ENCODE measurements at places on chromosomes 4 and X.

DNA sequence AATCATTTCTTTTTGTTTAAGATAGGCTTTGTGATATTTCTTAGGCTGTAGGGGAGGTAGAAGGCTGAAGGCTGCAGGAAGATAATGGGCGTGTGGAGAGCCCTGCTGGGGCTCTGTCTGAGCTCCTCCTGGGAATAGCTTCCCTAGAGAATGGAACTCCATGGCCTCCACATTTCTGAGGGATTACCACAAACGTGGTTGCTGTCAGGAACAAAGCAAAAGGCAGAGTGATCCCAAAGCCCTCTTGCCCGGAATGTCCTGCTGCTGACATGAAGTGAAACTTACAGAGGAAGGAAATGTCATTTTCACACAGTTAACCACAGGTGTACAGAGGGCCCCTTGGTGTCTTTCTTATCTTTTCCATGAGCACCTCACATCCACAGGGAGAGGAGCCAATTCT is 89.3 kb downstream of the DDIT4L start:
- peak; percentile 14 for DNase-seq

DNA sequence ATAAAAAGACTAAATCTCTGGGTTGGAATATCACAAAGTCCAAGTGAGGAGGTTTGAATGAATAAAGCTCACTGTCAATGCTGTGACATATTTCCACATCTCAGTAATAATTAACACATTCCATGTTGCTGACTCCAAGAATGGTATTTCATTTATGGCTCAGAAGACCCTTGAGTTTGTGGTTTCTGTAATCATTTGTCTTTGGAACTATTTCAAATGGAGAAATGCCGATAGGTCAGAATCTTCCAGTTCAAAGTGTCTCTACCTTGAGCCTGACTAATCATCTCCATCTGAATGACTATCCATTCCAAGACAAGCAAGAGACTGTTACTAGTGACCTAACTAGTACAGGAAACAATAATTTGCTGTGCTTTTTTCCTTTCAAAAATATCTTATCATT is 24.2 kb upstream of the SLC2A9 start:
- no peak for DNase-seq

GRCh38 chrX:24259544-24260240 is 54.2 kb downstream of the SUPT20HL2 start:
- peak; percentile 5 for DNase-seq

GRCh38 chr4:43234626-43235415 is 342.3 kb downstream of the GRXCR1 start:
- no peak for DNase-seq

DNA sequence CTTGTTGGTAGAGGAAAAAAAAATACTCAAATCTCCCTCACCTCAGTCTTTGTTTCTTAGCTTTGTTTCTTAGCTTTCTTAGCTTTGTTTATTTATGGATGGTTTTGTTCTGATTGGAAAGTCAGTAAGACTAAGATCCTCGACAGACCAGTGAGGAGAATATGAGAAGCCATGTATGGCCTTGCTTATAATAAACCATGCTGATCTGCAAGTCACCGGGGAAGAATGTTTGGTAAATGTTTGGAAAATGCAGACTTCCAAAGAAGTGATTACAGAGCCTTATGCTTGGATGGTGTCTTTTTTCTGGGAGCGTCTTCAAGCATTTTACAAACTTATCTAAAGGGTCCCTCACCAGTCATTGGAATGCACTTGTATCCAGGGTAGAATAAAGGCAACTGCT is 90.1 kb upstream of the NOCT start:
- no peak for DNase-seq

DNA sequence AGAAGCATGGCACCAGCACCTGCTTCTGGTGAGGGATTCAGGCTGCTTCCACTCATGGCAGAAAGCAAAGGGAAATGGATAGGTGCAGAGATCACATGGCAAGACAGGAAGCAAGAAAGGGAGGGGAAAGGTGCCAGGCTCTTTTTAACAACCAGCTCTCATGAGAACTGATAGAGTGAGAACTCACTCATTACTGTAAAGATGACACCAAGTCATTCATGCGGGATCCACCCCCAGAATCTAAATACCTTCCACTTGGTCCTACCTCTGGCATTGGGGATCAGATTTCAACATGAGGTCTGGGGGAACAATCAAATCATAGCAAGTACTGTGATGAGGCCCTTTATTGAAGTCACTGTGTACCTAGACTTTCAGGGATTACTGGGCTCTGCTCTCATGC is 72.0 kb upstream of the PRDM5 start:
- DNase-seq = no peak

- no peak for DNase-seq
Measured at GRCh38 chrX:101394372-101394771, 3.6 kb downstream of the RPL36A start.

- no peak for DNase-seq
Measured at GRCh38 chrX:13414006-13414647, 94.3 kb upstream of the ATXN3L start.

- no peak for DNase-seq
Measured at GRCh38 chr4:144179152-144179739, 38.7 kb upstream of the GYPA start.

DNA sequence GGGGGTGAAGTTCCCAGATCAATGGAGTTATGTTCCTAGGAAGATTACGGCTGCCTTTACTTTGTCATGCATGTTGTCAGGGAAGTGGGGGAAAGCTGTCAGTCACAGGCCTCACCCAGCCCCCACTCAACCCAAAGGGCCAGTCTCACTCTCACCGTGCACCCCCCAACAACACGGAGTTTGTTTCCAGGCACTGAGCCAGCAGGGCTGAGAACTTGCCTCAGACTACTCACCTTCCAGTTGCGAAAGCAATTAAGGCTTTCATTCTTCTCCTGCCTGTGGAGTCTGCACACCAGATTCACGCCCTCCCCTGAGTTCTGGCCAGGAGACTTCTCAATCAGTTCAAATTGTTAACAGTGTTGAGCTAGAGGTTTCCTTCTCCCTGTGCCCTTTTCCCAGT is 114.3 kb downstream of the SH3BGRL start:
- no peak for DNase-seq

- peak; percentile 1 for DNase-seq
Measured at GRCh38 chrX:42399632-42400024, 378.3 kb downstream of the PPP1R2C start.

DNA sequence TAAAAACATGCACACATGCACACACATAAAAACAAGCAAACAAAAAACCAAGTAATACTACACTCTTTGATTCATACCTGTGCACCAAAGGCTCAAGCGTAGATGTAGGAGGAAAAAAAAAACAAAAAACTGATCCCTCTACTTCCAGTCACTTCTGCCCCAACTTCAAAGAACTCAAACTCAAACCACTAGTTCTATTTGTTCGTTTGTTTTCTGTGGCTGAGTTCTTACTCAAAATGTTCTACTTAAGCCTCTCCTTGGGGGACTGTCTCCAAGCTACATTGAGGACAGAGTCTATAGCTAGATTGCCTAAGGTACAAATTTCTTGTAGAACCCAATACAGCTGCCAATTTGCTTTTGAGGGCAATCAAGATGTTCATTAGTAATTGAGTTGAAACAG is 171.0 kb upstream of the ATOH1 start:
- no peak for DNase-seq

- DNase-seq = no peak
Measured at GRCh38 chr4:169340834-169341233, 70.1 kb upstream of the SH3RF1 start.

DNA sequence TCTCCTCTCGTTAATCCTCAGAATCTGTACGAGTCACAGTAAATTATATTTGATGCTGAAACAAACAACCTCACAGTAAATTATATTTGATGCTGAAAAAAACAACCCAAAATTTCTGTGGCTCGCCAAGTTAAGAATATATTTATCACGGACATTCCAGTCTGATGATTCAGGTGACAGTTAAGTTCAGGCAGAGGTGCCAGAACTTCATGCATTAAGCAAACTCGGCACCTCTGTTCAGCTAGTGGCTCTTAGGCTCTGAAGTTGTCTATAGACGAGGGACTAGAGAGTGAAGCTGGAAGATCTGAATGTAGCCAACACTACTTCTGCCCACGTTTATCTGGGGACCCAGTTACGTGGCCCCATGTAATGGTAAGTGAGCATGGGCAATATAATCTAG is 132.2 kb upstream of the AGA start:
- no peak for DNase-seq

GRCh38 chr4:179631321-179631720 is 2189.1 kb upstream of the AGA start:
- no peak for DNase-seq

DNA sequence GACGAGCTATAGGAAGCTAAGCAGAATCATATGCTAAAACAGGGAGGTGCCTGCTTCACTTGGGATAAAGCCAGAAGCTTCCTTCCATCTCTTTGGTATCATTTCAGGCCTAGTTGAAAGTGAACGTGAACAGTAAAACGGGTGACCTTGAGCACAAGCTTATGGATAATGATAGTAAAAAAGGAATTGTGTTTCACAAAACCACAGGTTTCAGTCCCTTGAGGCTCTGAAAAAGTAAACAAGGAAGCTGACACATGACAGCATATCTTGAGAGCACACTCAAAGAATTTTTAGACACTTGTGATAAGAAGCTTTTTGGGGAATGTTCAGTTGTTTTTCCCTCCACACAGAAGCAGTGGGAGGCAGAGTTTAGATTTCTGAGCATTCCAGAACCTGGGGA is 286.1 kb downstream of the DCHS2 start:
- DNase-seq = no peak

DNA sequence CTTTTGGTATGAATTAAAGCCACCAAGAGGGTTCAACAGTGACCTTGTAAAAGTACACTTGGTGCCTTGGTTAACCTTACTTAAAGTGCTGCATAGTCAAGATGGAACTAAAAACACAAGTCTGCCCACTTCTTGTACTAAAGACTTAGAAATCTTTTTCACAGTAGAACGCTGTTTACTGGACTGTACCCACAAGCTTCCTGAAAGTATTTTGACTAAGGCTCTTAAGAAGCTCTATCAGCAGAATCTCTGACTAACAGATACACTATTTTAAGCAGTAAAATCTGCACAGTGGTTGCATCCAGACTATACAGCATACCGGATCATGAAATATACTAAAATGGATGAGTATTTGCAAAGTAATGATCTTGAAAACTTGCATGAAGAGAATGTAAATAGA is 7.2 kb downstream of the RAB28 start:
- DNase-seq = peak; percentile 6

DNA sequence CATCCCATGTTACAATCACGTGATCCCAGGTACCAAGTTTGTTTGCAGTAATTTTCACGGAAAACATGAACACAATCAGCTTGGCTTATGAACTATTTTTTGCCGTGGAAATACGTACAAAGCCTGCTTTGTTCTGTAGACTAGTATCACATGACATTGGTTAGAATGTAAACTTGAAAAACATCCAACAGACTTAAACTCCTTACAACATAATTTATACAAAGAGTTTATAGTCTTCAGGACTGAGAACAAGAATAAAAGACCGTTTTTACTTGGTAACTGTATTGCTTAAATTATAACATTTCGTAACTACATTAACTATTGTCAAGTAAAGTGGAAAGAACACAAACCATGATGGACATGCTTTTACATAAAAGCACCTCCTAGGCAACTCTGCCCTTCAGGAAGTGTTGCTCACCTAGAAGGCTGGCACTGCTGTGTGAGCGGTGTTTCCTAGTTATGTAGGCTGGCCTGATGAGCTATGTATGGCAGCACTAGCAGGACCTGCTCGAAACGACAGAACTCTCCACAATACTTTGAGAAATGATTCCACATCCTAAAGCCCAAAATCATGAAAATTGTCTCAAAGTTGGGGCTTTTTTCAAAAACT is 41.8 kb upstream of the WDR1 start:
- DNase-seq = no peak

- no peak for DNase-seq
Measured at GRCh38 chrX:39967348-39967747, 130.4 kb downstream of the BCOR start.

DNA sequence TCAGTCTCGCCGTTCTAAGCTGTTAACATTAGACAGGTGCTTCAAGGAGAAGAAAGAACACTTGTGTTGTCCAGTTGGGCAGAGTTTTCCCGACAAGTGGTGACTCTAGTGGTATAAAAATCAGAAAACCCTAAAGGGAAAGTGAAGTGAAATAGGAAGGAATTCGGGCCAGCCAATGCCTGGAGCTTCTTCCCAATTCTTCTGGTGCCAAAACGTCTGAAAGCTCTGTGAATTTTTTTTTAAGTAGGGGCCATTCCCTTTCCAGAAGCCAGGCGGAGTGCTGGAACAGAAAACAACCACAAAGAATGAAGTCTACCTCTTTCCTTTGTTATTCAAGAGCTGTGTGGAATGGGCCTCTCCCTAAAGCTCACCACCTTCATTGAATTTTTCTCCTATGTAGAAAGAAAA is 43.1 kb upstream of the PPARGC1A start:
- DNase-seq = no peak

- DNase-seq = no peak
Measured at GRCh38 chr4:11720292-11720691, 291.6 kb upstream of the HS3ST1 start.

- no peak for DNase-seq
Measured at GRCh38 chr4:148573296-148573695, 131.1 kb upstream of the NR3C2 start.

- DNase-seq = no peak
Measured at GRCh38 chr4:10688846-10689245, 4.3 kb upstream of the CLNK start.

DNA sequence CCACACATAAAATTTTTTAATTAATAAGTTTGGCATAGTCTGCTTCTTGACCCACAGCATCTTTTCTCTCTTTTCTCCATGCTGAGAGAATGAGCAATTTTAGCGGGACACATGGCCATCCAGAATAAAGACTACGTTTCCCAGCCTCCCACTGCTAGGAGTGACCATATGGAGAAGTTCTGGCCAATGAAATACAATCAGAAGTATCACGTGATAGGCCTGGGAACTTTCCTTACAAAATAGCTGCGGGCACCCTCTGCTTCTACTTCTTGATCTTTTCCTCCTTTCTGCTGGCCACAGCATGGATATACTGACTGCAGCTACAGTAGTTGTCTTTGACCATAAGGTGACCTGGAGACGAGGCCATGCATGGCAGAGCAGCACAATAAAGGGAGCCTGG is 348.0 kb downstream of the BCOR start:
- no peak for DNase-seq

- no peak for DNase-seq
Measured at GRCh38 chr4:125169192-125169591, 145.6 kb upstream of the FAT4 start.

DNA sequence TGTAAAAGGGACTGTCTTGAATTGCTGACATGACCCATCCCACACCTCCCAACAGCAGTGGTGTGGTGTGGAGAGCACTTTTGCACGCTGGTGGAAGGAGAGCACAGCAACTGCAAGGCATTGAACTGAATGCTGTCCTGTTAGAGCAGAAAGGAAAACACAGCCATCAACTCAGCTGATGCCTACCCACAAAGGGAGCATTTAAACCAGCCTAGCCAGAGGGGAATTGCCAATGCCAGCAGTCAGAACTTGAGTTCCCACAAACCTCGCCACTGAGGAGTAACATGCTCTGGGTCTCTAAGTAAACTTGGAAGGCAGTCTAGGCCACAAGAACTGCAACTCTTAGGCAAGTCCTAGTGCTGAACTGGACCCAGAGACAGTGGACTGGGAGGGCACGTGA is 31.9 kb downstream of the MAGED4 start:
- DNase-seq = no peak

- no peak for DNase-seq
Measured at GRCh38 chrX:67720344-67720743, 176.5 kb downstream of the AR start.
